Right lobe of liver (tissue), 6 donors: ENCODE measurements at places on chromosomes 13 and 19. TPM values are rescaled to one million over a fixed set of nuclear protein-coding genes. Genes with fewer than 3 reads are reported as not detected.

IZUMO1 gene
- not detected for total RNA-seq

ANKRD24 gene
- total RNA-seq: 2.9 TPM

NOTCH3 gene
- 3.6 TPM for total RNA-seq

LSM7 gene
- total RNA-seq: 23.6 TPM

TUBA3C gene
- total RNA-seq: not detected

TNFRSF19 gene
- total RNA-seq: 0.32 TPM

ALKBH6 gene
- 15.8 TPM for total RNA-seq

MISP gene
- not detected for total RNA-seq

GRCh38 chr19:18672044-18672451 is 11.4 kb upstream of the CRTC1 start:
- DNase-seq: no peak

GRCh38 chr19:5850743-5851293 is 431 bp downstream of the FUT3 start:
- no peak for DNase-seq

GRCh38 chr19:8515317-8515716 is 1.4 kb upstream of the ZNF414 start:
- DNase-seq: no peak

DNA sequence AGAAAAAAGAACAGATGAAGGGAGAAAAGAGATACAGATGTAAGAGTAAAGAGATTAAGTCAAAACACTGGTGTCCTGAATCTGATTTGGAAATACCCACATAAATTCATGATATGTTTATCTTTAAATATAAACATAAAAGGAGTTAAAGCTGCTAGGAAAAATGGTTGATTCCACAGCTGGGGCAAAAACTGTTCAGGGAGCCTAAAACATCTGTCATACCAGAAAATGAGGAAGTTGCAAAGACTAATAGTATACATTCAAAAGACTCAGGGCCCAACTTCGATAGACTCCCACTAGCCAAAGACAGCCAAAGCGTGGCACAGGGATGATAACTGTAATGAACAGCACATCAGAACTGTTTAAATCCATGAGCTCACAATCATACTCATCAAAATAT is 62.0 kb downstream of the ABCC4 start:
- no peak for DNase-seq

GRCh38 chr19:49843265-49843664 is 7.7 kb upstream of the PTOV1 start:
- no peak for DNase-seq

GRCh38 chr19:16143399-16144215 is at the start of gene HSH2D:
Gene HSH2D, plus strand, starts transcription at chr19:16143685. Its CDS starts 5,066 bp downstream, at chr19:16148751.
- DNase-seq: no peak

- no peak for DNase-seq
These were observed 159.1 kb downstream of the KATNAL1 start for GRCh38 chr13:30148171-30148754.

GRCh38 chr13:109224033-109224432 is 562.4 kb downstream of the IRS2 start:
- no peak for DNase-seq

DNA sequence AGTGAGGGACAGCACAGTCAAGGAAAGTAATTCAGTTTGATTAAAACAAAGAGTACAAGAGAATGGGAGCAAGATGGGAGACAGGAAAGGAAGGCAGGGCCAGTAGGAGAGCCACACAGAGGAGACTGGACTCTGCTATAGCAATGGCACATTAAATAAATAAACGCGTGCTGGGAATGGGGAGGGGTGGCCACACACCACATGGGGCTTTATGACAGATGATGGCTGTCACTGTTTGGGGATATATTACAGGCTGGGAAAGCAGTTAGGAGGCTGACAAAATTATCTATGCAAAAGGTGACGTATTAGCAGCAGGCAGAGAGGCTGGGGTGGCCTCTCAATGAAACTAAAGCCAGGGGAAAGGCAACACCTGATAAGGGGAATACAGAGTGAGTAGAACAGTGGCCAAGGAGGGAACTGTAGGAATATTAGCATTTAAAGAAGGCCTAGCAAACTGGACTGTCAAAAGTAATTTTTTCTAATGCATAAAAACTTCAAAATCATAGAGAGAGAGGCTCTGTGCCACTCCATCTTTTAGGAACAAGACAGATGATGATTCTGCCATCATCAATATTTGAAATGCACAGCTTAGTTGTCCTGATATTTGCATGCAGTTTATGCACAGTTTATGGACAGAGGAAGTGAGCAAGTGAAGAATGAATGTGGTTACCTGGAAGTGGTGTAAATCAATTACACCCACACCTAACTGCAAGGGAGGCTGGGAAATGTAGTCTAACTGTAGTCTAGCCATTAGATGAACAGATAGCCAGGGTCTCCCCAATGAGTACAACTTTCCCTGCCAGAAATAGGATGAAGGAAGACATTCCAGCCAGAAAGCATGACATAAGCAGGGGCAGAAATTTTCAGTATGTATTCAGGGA is 346.5 kb downstream of the FOXO1 start:
- DNase-seq: no peak

DNA sequence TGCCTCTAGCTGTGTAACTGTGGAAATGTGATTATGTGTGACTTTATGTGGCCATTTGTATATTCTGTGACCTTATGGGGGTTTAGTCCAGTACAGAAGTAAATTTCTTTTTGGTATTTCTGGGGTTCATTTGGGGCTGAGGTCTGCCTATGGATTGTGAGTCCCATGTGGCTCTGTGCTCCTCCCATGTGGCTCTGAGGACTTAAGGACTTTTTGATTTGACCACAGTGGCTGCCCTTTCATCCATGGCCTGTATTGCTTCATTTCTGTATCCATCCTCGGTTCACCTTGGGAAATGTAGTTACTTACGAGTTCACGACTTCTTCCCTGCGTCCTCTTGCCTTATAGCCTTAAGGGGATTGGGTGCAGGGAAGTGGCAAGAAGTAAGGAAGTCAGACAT is 1.0 kb downstream of the ZNF420 start:
- DNase-seq: no peak

DNA sequence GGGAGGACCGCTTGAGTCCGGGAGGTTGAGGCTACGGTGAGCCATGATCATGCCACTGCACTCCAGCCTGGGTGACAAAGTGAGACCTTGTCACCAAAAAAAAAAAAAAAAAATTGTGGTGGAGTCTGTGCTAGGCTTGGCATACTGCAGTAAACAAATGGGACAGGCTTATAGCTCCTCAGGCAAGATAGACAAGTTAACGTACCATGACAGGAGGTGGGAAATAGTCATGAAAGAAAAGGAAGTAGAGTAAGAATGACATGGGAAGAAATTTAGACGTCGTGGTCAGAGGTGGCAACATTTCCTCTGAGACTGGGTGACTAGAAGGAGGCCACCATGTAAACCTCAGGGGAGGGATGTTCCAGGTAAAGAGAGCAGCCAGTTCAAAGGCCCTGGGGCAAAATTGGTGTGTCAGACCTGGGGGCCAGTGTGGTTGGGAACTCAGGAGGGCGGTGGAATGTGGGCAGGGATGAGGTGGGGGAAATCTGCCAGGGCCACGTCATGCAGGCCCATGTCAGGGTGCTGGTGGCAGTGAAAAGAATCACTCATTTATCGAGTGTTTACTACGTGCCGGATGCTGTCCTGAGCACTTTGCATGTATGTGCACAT is 5.6 kb downstream of the SNRPA start:
- DNase-seq: no peak
